ENCODE measurements at places on chromosomes 5 and 9. TPM values are rescaled to one million over a fixed set of nuclear protein-coding genes. Genes with fewer than 3 reads are reported as not detected.

- H3K27ac ChIP-seq = no peak overlapping the region
- no peaks in the 10 kb centered on the region for H3K36me3 ChIP-seq
- no peak overlapping the region for H3K4me3 ChIP-seq
- DNase-seq = no peak
These were observed 338.2 kb downstream of the NTRK2 start for GRCh38 chr9:85007748-85008147.

DNA sequence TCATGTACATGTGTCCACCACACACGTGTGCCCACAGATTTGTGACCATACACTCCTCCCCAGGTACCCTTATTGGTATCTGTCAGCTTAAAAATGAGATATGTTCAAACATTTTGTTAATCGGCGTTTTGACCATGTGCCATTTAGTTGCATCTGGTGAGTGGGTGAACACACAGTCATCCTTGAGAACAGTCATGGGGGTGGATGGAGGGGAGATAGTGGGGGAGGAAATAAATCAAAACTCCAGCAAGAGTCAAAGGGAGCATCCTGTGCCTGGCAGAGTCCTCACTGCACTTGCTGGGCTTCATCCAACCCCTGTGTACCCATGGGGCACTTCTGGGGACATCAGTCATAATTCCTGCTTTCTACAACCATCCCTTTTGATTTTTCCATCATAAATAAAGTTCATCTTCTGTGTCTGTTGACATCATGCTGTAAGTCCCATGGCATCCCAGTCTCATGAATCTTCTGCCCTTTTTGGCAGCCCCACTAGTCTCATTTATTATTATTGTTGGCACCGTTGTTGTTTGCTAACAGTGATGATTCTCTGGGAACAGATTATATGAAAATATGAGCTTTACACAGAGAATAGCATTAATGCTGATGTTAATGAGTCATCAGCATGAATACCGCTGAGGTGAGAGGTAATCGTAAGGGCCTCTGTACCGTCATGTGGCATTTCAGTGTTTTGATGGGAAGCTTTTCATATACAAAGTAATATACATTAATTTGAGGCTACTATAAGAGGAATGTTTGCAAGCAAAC, 24.4 kb upstream of the CLK4 start:
- no peaks in the 10 kb centered on the region for H3K36me3 ChIP-seq
- H3K27ac ChIP-seq = no peak overlapping the region
- H3K4me3 ChIP-seq = no peak overlapping the region
- no peak for DNase-seq
- no peaks in the 10 kb centered on the region for H3K4me1 ChIP-seq

GRCh38 chr5:179187681-179188575, 127.8 kb downstream of the ZNF354C start:
- H3K36me3 ChIP-seq = no peaks in the 10 kb centered on the region
- H3K27ac ChIP-seq = no peak overlapping the region
- H3K4me3 ChIP-seq = no peak overlapping the region
- H3K4me1 ChIP-seq = peaks cover 17% of the 10 kb centered on the region

Gene FOXD4L6
- not detected for total RNA-seq

DNA sequence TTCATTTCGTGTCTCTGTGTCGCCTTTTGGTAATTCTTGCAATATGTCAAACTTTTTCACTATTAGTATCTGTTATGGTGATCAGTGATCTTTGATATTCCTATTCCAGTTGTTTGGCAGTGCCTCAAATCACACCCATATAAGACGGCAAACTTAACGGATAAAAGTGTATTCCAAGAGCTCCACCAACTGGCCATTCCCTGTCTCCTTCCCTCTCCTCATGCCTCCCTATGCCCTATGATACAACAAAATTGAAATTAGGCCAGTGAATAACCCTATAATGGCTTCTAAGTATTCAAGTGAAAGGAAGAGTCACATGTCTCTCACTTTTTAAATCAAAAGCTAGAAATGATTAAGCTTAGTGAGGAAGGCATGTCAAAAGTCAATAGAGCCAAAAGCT, 74.8 kb downstream of the CDK5RAP2 start:
- no peaks in the 10 kb centered on the region for H3K4me1 ChIP-seq
- no peak overlapping the region for H3K4me3 ChIP-seq
- no peaks in the 10 kb centered on the region for H3K27me3 ChIP-seq
- H3K27ac ChIP-seq = no peak overlapping the region
- no peak for DNase-seq

Gene DPM2
- total RNA-seq = 20.5 TPM

GRCh38 chr9:78248635-78249034, 12.8 kb downstream of the CEP78 start:
- peaks cover 43% of the 10 kb centered on the region for H3K36me3 ChIP-seq
- H3K27me3 ChIP-seq = no peaks in the 10 kb centered on the region
- H3K4me3 ChIP-seq = no peak overlapping the region
- no peak overlapping the region for H3K27ac ChIP-seq
- H3K4me1 ChIP-seq = no peaks in the 10 kb centered on the region

All from neural progenitor cell (in vitro differentiated cells).